ENCODE measurements at places on chromosomes 2 and 18.
A peak's percentile ranks its signal among the peaks of the same experiment; 100 is the strongest.

DNA sequence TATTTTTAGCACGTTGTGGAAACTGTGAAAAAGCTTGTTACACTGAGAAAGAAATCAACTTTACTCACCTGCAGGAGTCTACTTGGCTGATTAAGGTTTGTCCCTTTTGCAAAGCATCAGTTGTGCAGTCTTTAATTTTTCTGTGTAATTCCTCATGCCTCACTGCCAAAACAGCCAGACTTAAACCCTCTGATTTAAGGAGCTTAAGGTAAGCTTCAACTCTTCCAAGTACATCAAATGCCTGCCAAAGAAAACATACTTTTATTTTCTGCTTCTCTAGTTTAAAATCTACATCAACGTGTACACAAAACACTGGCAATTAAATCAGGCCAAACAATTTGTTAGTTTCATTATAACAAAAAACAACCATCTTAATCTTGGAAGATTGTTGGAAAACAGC lies 98.0 kb upstream of the TTN start:
- DNase-seq: no peak

- DNase-seq: no peak
These were observed 146.7 kb downstream of the MREG start for GRCh38 chr2:215866606-215867005.

GRCh38 chr2:40433736-40434135 lies 18.2 kb downstream of the SLC8A1 start:
- no peak for DNase-seq

- peak; percentile 82 for DNase-seq
These were observed 2.8 kb downstream of the ONECUT2 start for GRCh38 chr18:57437766-57438671.

GRCh38 chr18:58378411-58379379 lies 250.2 kb downstream of the ALPK2 start:
- no peak for DNase-seq

DNA sequence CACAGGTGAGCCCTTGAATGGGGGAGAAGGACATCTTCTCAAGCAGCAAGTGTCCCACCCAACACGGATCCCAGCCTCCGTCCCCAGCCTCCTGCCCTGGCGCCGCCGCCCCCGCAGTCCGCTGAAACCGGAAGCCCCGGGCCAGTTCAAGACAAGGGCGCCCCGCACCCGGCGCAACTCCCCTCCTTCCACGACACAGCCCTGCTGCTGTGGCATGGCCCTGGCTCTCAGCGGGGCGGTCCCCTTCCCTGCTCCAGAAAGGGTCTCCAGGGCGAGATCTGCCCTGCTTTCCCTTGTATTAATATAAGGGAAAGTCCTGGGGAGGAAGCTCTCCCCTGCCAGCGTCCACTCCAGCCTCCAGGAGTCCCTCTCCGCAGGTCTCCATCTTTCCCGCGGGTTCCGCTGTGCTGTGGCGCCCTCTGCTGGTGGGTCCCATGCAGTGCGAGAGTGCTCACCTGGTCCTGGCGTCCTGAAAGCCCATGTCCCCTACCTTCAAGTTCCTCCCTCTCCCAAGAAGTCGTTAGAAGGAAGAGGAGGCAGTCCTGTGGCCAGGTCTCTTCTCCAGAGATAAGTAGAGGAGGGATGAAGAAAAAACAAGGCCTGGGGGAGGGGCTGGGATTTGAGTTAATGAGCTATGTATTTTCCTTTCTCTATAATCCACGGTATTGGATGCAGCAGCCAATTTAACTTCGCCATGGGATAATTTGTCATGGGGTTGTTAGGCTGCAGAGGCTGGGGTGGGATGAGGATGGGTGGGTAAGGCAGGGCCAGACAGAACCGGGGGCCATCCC lies 176.0 kb downstream of the SMAD2 start:
- DNase-seq: peak; percentile 39

DNA sequence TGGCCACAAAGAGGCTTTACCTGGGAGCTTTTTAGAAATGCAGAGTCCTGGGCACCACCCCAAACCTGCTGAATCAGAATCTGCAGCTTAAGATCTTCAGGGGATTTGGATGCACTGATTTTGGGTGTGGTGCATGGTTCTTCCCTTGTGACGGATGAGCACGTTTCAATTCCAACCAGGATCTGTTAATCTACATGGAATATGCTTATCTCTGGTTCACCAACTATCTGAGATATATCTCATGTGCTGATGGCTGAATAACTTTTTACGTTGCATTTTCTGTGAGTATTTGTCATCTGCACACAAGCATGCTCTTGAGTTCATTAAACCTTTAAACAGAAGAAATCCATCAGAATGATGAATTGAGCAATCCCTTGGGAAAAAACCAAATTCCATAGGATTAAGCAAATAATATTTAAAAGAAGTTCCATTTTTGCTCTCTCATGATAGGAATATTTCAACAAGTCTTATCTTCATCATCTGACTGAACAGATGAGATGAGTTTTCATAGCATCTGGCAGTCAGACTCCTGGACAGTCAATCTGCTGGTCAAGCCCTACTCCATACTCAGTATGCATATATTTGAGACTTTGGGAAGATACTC lies 120.6 kb downstream of the PLB1 start:
- DNase-seq: no peak

DNA sequence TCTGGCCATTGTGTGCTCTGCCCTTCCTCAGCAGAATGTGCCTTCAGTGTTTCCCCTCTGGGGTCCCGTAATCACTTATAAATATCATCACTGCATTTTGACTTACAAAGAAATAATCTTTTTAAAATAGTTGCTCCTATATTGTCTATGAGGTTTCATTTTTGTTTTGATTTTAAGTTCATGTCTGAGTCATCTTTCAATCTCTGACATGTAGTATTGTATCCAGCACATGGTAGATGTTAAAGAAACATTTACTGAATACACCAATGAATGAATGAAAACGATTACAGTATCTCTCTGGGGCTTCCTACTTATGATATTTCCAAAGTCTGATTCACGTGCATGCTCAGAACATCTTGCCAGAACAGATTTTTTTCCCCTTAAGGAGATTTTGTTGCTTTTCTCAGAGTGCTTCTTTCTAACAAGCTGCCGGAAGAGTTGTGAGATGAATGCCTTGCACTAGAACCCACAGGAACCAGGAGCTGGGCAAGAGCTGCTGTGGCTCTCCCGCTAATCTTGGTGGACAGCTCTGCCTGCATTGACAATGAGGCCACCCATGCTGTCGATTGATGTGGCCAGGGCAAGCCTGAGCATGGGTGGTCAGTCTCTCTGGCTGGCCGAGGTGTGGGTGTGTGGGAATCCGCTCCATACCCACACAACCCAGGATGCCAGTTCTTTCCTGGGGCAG lies 199.4 kb downstream of the CYRIA start:
- no peak for DNase-seq

DNA sequence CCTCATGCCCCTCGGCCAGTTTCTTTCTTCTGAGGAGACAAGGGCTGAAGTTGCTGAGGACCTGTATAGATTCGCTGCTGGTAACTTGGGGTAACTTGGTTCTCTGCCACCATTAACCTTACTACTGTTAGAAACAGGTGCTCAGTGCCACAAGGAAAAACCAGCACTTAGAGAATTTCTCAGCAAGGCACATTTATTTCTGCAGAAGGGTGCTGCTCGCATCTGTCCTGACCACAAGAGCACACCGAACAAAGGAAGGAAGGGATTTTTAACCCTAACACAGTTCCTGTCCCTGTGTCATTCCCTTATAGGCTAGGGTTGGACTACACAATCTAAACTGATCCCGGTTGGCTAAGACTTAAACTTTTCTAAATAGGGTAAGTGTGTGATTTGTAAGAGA lies 154.1 kb downstream of the SOCS6 start:
- peak; percentile 43 for DNase-seq

DNA sequence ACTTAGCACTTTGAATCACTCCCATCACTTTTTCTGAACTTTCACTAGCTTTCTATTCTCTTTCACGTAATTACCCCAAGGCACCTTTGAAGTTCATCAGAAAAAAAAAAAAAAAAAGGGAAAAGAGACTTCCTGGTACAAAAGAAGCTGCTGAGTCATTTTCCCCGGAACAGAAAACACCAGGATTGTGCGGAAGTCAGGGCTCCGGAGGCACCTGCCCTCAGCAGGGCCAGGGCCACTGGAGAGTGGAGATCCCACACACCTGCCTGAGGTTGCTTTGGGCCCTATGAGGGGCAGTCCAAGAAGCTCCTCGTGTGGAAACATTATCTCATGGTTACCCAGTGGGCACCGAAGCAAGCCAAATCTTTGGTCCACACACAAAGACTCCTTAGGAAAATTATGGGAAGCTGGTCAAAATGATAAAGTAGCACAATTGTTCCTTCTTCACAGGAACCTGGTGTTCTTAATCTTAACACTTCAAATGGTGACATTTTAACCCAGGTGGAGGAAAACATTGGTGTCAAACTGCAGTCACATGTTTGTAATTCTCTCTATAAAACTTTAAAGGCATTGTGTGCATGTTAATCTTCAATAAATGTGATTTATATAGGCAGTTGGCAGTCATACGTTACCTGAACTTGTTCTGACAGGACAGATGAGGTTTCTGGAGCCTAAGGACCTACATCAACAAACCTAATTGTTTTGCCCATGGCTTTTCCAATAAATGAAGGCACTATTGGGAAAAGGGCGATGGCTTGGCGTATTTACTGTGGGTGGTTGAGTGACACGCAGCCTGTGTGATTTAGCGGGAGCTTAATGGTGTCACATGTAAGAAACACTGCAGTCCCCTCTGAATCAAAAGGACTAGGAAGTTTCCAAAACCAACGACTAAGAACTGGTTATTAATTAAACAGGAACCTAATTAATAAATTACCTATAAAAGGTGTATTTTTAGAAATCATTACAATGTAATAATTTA lies 23.4 kb upstream of the FAM110C start:
- DNase-seq: peak; percentile 19

DNA sequence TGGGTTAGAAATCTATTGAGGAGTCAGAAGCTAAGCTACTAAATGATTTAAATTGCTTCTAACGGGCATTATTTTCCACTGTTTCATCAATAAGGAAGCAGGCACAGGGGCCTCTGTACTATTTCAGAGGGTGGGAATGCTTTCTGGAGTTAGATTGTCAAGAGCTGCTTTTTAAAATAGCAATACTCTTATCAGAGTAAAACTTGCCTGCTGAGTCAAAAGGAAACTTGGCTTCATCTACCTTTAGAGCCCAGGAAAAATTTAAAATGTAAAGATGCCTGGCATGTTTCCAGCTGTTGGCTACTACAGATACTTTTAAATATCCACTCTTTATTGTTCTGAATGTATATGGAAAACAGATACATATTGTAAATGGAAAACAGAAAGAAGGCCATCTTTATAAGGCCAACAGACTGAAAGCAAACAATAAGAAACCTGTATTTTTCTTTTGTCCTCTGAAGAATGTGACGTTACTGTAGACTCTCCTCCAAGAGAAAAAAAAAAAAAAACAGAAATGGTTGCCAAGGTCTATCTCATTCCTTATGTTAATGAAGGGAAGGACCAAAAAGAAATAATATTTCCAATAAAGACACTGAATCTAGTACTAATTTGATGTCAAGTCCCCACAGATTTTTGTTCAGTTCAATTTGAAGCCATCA lies 79.1 kb downstream of the FIGN start:
- DNase-seq: no peak

DNA sequence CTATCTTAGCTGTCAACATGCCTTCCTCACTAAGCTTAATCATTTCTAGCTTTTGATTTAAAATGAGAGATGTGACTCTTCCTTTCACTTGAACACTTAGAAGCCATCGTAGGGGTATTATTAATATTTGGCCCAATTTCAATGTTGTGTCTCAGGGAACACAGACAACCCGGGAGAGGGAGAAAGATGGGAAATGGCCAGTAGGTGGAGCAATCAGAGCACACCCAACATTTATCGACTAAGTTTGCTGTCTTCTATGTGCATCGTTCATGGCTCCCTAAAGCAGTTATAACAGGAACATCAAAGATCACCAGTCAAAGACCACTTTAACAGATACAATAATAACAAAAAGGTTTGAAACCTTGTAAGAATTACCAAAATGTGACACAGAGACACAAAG lies 110.2 kb downstream of the OLA1 start:
- peak; percentile 7 for DNase-seq

DNA sequence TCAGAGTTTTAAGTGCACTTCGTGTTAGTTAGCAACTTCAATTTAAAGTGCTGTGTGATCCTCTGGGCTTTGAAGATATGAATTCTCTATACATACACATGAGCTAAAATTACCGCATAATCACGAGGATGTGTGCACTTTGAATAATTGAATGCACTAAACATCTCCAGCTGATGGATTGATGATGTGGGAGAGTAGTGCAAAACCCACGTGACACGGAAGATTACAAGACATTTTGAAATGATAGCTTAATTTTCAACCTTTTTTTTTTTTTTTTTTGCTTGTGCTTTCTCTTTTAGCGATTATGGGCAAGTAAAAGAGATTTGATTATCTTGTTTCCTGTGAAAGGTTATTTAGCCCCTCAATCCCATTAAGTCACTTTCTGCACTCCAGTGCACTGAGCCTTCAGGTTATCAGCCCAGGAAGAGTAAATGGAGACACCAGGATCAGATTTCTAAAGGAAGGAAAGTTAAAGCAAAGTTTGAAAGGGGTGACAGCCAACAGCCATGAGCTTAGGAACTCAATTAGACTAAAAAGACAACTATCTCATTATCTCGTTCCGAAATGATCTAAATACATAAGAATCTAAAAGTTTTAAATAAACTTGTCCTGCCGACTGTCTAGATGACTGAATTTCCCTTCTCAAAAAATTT lies 81.6 kb downstream of the CDK15 start:
- no peak for DNase-seq

DNA sequence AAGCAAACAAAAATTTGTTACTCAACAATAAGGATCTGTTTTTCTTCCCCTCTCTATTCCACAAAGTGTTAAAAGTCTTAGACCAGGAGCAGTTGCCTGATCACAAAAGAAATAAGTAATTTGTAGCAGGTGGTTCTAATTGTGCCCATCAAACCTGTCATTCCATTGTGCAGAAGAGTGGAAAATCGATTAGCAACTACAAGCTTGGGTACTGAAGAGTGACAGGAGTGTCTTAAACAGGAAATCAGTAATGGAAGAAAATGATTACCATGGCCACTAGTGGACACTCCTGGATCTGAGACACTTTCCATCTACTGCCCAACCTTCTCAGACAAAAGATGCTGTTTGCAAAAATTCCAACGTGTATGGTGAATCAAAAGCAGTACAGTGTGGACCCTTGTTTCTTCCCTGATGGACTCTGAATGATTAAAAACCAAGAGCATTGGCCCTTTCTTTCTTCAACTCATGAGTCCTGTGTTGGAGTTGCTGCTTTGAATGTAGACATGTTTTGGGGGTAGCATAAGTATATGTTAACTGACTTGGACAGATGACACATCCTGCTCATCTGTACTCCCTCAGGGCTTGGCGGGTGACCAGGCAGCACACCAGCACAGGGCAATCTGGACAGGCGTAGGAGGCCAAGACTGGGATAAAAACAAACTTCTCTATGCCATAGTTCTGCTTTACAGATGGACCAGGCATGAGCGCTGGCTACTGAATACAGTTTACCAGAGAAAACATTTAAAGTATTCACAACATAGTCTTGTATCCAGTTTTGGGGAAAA lies 51.9 kb downstream of the PLA2R1 start:
- DNase-seq: no peak

- DNase-seq: no peak
These were observed 77.8 kb upstream of the STK17B start for GRCh38 chr2:196249171-196249570.

All from A549 (cell line).